GM19239 (cell line): ENCODE measurements at places on chromosomes 5 and 9.

GRCh38 chr9:76810377-76810957, 46.2 kb downstream of the PCA3 start:
- DNase-seq: no peak

- peak; percentile 43 for DNase-seq
Observed at GRCh38 chr9:127805620-127806019, 2.9 kb downstream of the FPGS start.

GRCh38 chr9:127568971-127569885, 42.8 kb upstream of the STXBP1 start:
- peak; percentile 91 for DNase-seq

GRCh38 chr9:86097510-86098224, 1.7 kb downstream of the GOLM1 start:
- no peak for DNase-seq

DNA sequence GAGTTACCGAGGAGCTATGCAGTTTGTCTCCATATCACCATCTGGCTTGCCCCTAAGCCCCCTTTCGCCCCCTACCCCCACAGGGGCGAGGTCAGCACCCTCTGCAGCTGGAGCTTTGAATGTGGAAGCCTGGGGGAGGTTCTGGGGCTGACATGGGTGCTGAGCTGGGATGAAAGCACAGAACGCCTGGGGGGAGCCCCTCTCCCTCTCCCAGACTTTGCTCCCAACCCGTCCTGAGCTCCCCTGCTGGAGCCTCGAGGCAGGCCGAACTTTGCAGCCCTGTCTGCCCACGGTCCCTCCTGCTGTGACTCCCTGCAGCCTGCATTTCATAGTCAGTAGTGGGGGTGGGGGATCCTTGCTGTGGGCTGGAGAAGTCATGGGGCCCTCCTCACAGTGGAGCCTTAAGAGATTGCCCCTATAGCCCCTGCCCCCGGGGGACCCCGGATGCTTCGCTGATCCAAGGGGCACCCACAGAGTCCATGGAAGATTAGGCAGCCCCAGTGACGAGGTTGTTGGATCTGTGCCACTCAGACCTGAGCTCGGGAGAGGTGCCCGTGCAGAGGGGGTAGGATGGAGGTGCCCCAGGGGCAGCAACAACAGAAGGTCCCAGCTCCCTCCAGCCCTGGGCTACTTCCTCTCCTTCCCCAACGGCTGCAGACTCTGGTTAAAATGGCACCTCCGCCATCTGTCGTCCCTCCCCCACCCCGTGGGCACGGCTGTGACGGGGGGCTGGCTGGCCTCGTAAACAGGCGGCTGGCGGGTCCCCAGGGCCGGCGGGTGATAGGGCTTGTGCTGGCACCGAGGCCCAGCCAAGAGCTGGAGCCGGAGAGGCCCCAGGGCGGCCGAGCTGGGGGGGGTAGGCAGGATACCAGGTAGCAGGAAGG, 162.0 kb downstream of the C9orf50 start:
- DNase-seq: no peak

DNA sequence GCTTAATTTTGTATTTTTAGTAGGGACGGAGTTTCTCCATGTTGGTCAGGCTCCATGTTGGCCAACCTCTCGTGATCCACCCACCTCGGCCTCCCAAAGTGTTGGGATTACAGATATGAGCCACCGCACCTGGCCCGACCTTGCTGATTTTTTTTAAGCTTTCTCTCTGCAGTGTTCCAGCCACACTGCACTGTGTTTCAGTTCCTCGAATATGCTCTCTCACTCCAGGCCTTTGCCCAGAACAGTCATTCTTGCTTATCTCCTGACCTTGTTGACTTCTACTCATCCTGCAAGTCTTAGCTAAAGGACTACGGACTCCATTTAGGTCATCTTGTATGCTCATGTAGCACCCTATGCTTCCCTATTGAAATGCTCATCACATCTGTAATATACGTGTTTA, 3.3 kb downstream of the SNAPC3 start:
- DNase-seq: no peak

- DNase-seq: no peak
Observed at GRCh38 chr5:159902444-159903121, 13.7 kb upstream of the ADRA1B start.

DNA sequence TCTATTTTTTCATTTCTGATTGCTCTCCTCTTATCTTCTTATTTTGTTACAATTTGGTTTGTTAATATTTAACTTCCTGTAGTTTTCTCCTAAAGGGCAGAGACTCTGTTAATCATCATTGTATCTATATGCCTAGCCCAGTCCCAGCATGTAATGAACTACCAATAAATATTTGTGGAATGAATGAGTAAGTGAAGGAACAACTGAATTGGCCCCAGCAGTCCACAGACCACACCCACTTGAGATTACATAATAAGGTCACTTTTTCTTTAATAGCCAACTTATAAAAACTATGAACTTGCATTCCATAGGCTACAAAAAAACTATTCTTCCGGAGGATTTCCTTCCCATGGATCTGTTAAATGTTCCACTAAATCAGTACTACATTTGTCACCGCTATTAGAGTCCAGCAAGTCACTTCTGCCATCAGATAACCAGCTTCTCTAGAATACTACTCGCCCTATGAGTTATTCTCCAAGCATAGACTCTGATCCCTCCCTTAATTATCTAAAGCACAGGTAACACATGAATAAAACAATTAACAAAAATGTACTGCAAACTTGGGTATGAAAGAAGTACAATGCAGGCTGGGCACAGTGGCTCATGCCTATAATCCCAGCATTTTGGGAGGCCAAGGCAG, 27.5 kb upstream of the TNPO1 start:
- DNase-seq: no peak

DNA sequence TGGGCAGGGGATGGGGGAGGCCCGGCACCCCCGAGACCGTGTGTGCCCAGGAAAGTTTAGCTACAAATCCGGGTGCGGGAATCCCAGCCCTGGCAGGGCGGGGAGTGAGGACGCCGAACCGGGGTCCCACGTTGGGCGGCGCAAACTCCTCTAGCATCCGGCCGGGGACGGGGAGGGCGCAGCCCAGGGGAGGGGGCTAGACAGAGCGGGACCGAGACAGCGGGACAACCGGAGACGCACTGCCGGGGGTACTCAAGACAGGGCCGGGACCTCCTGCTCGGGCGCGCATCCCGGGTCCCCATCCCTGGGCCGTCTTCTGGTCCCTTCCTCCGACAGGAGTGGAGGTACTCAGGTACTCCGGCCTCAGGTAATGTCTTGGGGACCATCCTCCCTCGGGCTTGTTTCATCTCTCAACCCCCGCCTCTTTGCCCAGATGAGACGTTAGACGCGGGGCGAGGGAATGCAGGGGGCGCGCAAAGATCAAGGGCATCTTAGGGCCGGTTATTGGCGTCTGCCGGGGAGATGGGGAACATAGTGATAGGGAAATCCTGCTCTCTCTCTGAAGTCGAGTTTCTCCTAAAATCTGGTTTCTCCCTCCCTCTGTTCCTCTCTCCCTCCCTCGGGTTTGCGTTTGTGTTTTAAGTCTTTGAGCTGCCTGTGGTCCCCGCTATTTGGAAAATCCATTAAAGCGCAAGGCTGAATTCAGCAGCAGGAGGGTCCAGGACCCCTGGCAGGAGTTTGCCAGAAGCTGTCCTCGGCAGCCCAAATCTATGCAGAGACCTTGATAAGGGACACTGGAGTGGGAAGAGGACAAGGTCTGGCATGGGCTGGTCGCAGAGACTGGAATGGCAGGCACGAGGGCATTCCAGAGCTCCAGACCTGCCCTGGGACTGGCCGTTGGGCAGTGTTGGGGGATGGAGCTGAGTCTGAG, 815 bp downstream of the PDZD2 start:
- DNase-seq: no peak
